Stomach (tissue), 19 donors: ENCODE measurements at places on chromosomes 5 and 9. TPM values are rescaled to one million over a fixed set of nuclear protein-coding genes. Genes with fewer than 3 reads are reported as not detected.

FBP1 gene
- total RNA-seq, result 35.1 TPM

GRCh38 chr5:66884564-66885243 lies 288.5 kb downstream of the MAST4 start:
- DNase-seq, result no peak

DNA sequence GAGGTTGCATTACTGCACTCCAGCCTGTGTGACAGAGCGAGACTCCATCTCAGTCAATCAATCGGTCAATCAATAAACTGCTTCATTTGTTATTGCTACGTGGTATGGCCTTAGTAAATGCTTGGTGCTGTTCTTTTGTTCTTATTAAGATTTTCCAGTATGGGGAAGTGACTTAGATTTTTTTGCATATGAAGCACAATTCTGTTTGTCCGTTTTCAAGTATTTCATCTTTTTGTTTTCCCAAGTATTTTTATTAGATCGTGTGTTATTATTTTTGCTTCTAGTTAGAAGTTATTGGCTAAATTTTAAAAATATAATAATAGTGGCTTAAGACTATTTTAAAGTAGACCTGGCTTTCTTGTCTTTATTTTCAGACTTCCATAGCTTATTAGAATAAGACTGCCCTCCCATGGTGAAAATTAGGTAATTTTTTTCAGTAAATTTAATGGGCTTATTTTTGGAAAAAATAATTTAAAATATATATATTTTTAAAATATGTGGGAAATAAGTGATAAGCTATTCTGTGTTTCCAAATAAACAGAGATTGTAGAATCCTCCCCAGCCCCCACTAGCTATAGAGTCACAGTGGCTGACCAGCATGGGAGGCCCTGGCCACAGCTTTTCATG lies 14.7 kb upstream of the OMD start:
- DNase-seq, result peak; percentile 35

- no peak for DNase-seq
These were observed 122.9 kb upstream of the DAB2 start for GRCh38 chr5:39547553-39548154.
